ENCODE measurements at places on chromosomes 7 and 10.

DNA sequence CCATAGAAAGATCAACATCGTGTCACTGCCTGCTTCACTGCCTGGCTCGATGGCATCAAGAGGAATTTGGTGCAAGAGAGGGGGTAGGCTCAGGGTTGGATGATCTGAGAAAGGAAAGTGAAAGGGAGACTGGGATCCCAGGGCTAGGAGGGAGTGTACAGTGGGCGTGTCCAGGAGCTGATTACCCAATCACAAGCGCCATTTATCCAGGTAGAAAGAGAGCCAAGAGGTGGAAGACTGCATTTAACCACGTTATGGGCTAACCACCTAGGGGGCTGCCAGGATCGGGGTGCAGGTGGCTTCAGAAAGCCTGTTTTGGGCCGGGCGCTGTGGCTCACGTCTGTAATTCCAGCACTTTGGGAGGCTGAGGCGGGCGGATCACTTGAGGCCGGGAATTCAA, 10.3 kb downstream of the PODXL start:
- peak; percentile 10 for DNase-seq

DNA sequence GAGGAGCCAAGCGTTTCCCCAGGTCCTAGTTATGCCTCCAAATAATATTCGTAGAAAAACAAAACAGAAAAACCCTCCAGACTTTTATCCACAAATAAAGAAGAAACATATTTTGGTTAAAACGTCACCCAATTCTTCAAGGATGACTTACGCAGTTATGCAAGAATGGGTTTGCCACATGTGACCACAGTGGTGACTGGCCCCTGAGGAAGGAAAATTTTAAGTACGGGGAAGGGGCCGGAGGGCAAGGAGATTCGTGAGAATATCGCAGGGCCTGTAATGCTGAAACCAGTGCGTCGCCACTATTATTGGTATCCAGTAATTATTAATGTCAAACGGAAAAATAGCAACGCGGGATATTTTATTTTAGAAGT, 537 bp upstream of the MRPS24 start:
- peak; percentile 22 for DNase-seq

- DNase-seq = no peak
Observed at GRCh38 chr7:153638821-153639435, 413.3 kb upstream of the DPP6 start.

DNA sequence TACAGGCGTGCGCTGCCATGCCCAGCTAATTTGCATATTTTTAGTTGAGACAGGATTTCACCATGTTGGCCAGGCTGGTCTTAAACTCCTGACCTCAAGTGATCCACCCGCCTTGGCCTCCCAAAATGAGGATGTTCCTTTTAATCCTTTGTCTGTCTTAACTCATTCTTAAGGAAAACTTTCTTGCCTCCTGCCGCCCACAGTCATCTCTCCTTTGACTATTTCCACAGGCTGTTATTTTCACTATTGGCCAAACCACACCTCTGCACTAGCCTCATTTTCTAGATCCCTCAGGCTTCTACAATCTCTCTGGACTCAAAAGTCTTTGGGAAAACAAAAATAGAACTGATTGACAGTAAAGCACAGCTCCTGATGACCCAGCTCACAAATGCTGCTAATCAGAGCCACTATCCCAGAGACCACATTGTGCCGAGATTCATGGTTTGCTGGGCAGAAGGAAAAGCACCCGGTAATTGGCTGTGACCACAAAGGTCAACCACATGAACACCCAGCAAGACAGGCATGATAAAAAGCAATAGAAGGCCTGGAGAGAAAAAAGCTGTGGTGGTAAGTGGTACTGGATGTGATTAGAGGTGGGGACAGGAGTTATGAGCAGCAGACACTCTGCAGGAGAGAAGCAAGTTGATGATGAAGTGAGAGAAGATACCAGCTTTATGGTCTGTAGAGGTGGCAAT, 44.1 kb upstream of the ZNRF2 start:
- no peak for DNase-seq

GRCh38 chr7:145105561-145105960, 269.7 kb upstream of the TPK1 start:
- no peak for DNase-seq

GRCh38 chr10:99345350-99345749, 16.2 kb downstream of the CNNM1 start:
- no peak for DNase-seq

DNA sequence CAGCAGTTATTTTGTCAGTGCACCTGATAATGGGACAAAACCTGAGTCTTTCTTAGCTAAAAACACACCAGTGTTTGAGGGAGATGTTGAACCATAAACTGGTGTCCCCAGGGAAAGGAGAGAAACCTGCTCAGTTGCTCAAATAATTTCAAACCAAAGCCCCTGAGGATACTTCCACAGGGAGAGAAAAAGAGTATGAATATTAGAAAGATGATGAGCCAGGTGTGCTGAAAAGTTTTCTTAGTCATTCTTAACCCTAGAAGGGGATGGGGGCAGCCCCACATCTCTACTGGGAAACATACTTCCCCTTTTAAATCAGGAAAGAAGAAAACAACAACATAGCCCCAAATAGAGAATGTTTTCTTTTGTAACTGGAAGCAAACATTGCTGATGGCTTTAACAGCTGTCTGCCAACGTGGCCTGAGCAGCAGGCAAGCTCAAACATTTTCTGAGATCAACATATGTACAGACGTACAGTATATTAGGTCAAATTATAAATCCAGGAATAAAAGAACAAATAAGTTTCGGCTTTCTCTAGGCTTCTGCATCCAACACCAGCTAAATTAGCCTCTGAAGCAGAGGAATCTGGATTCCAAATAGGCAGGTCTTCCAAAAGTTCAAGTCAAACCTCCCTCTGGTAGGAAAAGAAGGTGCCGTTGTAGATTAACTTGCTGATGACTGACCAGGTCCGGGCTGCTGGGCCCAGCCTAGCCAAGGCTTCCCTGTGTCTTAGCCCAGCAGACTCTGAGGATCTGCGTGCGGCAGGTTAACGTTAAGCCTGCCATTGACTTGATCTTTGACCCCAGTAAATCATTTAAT, 30.5 kb upstream of the FBXW4 start:
- no peak for DNase-seq

DNA sequence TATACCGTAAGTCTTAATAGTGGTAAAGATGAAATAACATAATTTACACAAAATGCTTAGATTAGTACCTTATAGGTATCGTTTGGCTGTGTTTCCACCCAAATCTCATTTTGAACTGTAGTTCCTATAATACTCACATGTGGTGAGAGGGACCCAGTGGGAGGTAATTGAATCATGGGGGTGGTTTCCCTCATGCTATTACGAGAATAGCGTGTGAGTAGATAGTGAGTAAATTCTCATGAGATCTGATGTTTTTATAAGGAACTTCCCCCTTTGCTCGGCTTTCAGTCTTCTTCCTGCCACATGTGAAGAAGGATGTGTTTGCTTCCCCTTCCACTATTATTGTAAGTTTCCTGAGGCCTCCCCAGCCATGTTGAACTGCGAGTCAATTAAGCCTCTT, 426.3 kb upstream of the POT1 start:
- no peak for DNase-seq

GRCh38 chr10:33674491-33674890, 340.0 kb upstream of the NRP1 start:
- no peak for DNase-seq

GRCh38 chr10:8113616-8114015, 59.1 kb downstream of the GATA3 start:
- DNase-seq = no peak

DNA sequence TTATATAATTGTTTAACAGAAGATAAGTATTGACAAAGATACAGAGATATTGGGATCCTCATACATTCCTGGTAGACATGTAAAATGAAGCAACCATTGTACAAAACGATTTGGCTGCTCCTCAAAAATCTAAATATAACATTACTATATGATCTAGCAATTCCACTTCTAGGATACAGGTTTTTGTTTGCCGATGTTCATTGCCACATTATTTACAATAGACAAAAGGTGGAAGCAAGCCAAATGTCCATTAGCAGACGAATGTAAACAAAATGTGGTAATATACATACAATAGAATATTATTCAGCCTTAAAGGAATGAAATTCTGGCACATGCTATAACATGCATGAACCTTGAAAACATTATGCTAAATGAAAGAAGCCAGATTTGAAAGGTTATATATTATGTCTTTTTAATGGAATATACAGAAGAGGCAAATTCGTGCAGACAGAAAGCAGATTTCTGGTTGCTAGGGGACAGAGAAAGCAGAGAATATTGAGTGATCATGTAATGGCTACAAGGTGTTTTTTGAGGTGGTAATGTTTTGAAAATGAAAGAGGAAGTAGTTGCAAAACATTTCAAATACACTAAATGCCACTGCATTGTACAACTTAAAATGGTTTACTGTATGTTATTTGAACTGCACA, 44.9 kb downstream of the POLR1F start:
- no peak for DNase-seq

GRCh38 chr7:16739863-16740622, 13.5 kb upstream of the TSPAN13 start:
- no peak for DNase-seq

DNA sequence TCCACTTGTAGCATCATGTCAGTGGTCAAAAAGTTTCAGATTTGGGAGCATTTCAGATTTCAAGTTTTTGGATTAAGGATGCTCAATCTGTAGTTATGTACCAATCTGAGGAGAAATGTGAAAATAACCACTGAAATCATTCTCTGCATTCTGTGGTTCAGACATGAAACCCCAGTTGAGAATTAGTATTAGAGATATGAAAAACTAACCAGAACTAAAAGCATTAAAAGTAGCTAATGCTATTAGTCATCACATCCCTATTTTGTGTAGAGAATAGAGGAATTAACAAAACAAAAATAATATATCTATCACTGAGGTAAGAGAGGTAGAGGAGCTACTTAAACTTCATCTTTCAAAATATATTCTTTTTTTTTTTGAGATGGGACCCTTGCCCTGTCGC, 28.0 kb downstream of the MICU1 start:
- DNase-seq = no peak

DNA sequence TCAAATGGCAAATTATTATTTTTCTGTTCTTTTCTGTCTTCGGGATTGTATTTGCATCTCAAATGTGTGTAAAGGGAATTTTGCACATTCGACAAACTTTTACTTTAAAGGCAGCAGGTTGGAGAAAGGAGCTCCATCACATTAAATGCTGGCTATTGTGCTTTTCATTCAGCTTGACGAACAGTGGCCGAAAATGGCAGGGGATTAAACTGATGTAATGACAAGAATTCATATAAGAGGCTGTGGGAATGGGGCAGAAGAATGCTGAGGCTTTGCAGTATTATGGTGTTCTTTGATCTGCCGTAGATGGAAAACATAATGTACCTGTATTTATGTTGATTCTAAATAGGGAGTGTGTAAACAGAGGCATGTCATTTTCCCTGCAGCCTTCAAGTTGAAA, 376.0 kb downstream of the LRMDA start:
- no peak for DNase-seq

- DNase-seq = no peak
Observed at GRCh38 chr7:18552316-18552916, 56.9 kb downstream of the HDAC9 start.

DNA sequence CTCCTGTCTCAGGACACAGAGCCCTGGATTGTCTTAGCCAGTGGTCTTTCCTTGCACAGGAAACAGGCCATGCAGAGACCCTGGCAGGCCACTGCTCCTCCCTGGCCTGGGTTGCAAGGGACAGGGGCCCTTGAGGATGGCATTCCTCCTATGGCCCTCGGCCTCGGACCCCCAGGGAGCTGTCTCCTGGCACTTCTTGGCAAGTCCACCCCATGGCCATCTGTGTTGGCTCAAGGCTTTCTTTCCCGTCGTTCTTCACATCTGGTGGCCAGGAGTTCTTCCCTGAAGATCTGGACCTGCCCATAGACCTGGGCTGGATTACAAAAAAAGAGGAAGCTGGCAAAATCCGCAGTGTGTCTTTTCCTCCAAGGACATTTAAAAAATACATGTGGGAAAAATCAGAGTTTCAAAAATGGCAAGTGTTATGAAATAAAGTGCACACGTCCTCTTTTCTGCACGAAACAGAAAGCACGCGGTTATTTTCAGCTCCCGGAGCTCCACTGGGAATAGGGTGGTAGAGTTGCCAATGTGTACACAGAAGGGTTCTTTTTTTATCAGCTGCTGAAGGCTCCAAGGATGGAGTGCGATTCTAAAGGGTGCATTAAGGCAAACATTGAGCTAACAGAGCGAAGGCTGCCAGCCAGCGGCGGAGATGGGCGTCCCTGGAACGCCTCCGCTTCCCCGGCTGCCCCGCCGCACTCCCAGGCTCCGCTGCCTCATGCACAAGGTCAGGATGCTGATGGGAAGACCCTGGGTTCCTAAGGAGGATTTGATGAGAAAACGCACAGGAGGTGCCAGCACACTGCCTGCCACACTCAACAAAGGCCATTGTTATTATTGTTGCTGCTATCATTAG, 62.8 kb upstream of the FAM20C start:
- no peak for DNase-seq

GRCh38 chr10:75013522-75013921, 97.9 kb upstream of the SAMD8 start:
- DNase-seq = no peak

DNA sequence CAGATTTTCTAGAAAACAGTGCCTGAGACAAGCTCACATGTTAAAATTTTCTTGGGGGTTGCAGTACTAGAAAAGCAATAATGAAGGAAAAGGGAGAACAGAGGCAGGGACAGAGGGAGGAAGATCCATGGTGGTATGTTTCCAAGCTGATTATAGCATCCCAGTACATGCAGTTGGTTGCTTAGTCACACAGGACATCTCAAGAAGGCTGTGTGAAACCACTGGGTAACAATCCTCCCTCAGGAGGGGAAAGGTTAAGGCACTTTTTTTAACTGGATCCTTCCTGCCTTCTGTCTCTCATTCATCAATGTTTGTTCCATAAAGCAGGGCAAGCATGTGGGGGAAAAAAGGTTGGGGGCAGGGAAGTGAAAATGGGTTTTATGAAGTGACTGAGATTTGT, 6.1 kb upstream of the IMMP2L start:
- DNase-seq = no peak

DNA sequence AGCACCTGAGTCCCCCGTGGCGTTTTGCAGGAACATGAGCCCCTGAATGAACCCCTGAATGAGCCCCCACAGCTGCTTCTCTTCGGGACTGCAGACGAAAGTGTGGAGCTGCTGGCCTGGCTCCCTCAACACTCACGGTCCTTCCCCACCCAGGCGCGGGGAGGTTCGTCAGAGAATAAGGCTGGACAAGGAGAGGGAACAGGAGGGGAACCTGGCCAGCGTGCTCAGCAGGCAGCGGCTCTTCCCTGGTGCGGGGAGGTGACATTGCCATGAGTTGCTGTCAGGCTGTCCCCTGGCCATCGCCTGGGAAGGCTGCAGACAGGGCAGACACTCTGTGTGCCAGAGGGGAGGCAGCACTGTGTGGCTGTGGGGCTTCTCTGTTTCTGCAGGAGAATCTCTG, 80.9 kb upstream of the SHH start:
- DNase-seq = no peak
